ENCODE measurements at places on chromosomes 1 and 21. TPM values are rescaled to one million over a fixed set of nuclear protein-coding genes. Genes with fewer than 3 reads are reported as not detected.

GRCh38 chr1:244191581-244191980, 140.5 kb downstream of the ZBTB18 start:
- no peak for DNase-seq

DNA sequence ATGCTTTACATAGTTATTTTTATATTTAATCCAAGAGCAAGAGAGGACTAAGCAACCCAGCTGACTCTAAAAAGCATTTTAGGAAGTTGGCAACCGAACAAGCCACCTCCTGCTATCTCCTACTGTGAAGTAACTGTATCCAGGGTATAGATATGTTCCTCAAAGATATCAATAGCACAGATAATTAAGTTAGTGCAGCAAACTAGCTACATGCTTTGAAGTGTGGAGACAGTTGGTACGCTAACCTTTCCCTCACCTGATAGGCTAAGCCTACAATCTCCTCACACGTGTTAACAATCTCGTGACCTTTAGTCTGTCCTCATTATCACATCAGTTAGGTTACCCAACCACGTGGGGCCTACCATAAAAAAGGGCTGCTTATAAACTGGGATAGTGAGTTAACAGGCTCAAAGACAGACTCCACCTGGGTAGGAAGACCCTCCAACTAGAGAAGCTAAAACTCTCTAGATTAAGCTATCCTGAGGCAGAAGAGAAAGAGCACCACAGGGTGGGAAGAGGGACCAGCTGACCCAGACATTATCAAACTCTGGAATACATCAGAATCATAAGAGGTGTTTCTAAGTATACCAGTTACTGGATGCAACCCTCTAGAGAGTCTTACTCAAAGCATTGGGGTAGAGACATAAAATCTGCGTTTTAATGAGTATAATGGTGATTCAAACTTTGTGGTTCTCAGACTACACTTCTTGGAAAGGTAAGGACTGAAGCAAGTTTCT, 340.1 kb upstream of the ESRRG start:
- no peak for DNase-seq

DNA sequence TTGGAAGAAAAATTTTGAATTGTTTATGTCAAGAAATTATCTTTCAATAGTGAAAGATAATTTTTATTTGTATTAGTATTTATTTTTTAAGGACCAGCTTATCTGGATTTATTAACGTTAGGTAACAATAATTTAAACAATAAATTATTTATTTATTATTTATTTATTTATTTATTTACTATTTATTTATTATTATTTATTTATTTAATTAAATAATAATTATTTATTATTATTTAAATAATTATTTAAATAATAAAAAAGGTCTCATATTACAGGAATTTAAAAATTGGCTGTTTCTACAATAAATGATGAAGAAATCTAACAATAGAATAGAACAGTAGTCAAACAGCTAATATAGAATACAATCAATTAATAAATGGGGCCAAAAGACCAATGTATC, 618.7 kb upstream of the BRINP3 start:
- DNase-seq = no peak

DNA sequence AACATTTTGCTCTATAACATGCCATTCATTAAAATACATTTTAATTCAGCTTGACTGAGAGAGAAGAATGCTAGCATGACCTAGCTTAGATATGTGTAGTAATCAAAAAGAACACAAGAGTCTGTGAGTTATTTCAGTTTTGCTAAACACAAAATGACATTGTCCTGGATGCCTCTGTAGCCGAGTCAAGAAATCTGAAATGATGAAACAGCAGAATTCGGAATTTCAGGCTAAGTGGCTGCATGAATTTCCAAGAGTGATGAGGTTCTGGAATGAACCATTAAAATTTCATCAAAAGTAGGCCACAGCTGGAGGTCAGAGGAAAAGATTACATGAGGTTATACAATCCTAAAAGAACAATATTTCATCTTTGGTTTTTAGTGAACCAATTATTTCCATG, 79.1 kb upstream of the CXADR start:
- DNase-seq = no peak

Gene SLC2A5
- 1.4 TPM for polyA plus RNA-seq

Gene IL20
- polyA plus RNA-seq = not detected

- no peak for DNase-seq
Observed at GRCh38 chr1:3599286-3599811, 12.0 kb downstream of the MEGF6 start.

- DNase-seq = peak; percentile 75
Observed at GRCh38 chr1:155976062-155976912, 2.1 kb downstream of the ARHGEF2 start.

- peak; percentile 7 for DNase-seq
Observed at GRCh38 chr1:213759359-213760181, 228.2 kb upstream of the PROX1 start.

DNA sequence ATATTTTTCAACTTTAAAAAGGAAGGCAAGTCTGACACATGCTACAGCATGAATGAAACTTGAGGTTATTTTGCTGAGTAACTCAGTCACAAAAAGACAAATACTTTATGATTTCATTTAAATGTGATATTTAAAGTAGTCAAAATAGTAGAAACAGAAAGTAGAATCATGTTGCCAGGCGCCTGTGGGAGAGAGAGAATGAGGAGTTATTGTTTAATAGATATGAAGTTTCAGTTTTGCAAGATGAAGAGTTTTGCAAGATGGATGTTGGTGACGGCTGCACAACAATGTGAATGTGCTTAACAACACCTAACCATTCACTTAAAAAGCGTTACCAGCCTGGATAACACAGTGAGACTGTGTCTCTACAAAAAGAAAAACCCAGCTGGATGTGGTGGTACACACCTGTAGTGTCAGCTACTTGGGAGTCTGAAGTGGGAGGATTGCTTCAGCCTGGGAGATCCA, 20.7 kb upstream of the ATP1A1 start:
- DNase-seq = no peak

- no peak for DNase-seq
Observed at GRCh38 chr1:175150596-175151319, 41.8 kb downstream of the KIAA0040 start.

Gene COL11A1
- polyA plus RNA-seq = 40.8 TPM

GRCh38 chr1:1305300-1306069, 2.2 kb downstream of the ACAP3 start:
- DNase-seq = peak; percentile 72

Gene HENMT1
- 13.0 TPM for polyA plus RNA-seq

GRCh38 chr21:44701023-44701400, 4.0 kb downstream of the KRTAP10-12 start:
- DNase-seq = no peak

DNA sequence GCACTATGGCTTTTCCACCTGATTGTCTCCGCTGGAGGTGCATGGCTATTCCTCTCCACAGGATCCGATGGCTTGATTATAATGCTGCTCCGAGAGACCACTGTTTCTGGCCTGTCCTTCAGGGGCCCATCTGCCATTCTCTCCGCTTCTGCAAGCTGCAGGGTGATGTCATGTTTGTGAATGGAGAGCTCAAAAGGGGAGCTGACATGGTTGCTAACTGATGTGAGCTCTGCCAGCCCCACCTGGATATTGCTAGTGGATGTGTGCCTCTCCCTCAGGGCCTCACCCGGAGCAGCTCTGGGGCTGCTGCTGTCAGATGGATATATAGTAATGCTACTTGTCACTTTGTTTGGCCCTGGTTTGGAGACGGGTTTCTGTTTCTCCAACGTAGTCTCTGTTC, 72.3 kb downstream of the KDM1A start:
- DNase-seq = no peak

Gene EXO1
- polyA plus RNA-seq = 16.2 TPM

- no peak for DNase-seq
Observed at GRCh38 chr1:154492115-154492514, 9.9 kb upstream of the TDRD10 start.

Gene RIPK4
- 8.0 TPM for polyA plus RNA-seq

GRCh38 chr1:75373542-75374159, 237.3 kb downstream of the SLC44A5 start:
- no peak for DNase-seq

DNA sequence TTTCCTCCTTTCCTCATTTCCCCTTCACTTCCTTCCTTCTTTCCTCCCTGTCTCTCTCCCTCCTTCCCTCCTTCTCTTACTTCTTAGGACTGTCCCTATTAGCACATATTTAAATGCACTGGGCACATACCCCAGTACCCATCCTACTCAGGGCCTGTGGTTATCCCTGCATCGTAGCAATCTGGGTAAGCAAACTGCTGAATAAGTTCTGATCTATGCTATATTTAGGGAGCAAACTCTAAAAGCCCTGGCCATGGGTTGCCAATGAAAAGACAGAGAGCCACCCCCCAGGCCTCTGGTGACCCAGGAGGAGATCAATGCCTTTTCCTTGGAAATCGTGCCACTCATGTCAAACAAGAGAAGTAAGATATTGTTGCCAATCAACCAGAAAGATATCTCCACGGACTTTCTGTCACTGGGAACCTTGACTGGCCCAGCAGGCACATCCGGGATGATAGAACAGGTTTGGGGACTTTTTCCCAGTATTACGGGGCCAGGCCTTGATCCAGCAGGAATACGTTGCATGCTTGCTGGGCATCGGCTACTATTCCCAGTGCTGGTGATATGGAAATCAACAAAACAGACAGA, 5.4 kb downstream of the FAM3B start:
- no peak for DNase-seq

GRCh38 chr1:9494936-9495758, 44.1 kb upstream of the SLC25A33 start:
- peak; percentile 71 for DNase-seq

Gene DYNLT5
- 3.7 TPM for polyA plus RNA-seq

- DNase-seq = no peak
Observed at GRCh38 chr1:154568157-154568815, 708 bp downstream of the CHRNB2 start.

- DNase-seq = no peak
Observed at GRCh38 chr1:34833711-34834110, 25.8 kb downstream of the SMIM12 start.

DNA sequence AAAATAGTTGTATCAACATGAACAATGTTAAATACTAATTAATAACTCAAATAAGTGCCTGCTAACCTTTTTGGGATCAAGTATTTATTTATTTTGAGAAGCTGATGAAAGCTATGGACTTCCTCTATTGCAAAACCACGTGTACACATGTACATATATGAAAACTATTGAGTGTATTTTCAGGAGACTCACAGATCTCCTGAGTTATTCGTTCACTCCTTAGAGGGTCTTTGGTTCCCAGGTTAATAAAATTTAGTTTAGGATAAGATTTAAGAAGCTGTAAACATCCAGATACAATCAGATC, 130.5 kb downstream of the DISC1 start:
- no peak for DNase-seq

Gene ACAP3
- polyA plus RNA-seq = 34.0 TPM

DNA sequence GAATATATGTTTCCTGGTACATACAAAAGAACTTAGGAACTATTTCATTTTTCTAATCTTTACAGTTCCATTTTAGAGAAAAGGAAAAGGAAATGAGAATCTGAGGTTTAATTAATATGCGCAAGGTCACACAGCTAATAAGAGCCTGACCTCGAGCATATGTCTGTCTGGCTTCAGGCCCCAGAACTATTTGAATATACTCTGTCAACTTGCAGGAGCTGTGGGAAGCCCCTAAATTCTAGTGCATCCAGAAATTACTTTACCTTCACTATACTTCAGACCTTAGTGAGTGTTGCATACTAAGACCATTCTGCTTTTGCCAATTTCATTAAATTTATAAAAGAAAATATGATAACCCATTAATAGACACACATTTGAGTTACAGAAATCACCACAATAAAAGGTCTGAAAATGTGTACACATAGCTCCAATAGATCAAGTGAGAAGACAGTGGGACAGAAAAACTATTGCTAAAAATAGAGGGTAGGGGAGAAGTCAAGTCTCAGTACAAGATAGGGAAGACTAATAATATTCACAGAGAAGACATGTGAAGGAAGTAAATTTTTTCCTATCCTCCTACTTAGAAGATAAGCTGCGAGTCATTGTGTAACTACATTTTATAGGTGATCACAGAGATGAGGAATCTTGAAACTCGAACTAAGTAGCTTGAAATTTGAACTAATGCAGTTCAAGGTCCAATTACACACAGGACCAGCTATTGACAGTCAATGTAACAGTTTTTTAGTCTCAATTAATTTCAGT, 3.8 kb downstream of the RGS13 start:
- peak; percentile 49 for DNase-seq

Gene SV2A
- 6.8 TPM for polyA plus RNA-seq

DNA sequence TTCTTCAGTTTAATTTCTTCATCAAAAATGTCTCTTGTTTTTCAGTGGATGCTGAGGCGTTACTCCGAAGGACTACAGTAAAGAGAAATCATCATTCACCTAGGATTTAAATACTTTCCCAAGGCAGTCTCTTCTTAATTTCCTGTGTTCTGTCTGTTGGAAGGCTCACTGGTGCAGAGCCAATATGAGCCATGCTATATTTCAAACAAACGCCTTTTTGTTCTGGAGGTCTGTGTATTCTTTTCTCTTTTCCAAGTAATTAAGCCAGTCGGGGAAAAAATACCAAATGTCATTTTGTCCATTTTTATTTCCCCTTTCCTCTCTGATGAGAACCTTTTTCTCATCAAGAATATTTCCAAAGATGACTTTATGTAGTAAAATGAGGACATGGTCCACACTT, 206.5 kb downstream of the RWDD3 start:
- DNase-seq = no peak

DNA sequence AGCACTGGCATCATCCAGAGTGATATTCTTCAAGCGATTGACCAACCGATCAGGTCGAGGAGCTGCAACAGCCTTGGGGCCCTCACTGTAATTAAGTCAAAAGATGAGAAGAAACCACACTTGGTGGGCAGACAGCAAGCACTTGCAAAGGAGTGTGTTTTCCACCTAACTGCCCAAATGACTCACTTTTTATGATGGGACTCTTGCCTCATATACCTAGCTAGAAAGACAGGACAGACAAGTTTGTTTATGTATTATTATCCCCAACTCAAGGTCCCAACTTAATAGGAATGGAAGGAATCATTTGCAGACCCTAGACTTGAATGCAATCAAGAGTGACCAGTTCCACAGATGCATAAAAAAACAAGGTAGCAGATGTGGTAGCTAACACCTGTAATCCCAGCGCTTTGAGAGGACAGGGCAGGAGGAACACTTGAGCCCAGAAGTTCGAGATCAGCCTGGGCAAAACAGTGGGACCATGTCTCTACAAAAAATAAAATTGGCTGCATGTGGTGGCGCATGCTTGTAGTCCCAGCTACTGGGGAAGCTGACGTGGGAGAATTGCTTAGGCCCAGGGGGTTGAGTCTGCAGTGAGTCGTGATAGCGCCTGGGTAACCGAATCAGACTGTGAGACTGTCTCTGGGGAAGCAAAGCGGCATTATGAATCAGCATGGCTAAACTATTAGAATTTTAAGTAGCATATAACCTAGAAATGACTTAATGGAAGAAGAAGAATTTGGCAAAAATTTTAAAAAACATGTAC, 2.3 kb upstream of the NRAS start:
- no peak for DNase-seq

- no peak for DNase-seq
Observed at GRCh38 chr1:33630686-33631085, 158.2 kb downstream of the ZSCAN20 start.

Gene MEX3A
- polyA plus RNA-seq = 48.5 TPM

Data from left lung (tissue), 14 donors.